PC-3 (cell line): ENCODE measurements at places on chromosomes 3 and 15.

GRCh38 chr3:176840641-176841286, 356.5 kb downstream of the TBL1XR1 start:
- no peak for DNase-seq

- DNase-seq = no peak
Observed at GRCh38 chr3:120155108-120155507, 60.9 kb upstream of the GSK3B start.

GRCh38 chr3:46208167-46208704, at the start of gene CCR1:
CCR1 (minus strand) TSS chr3:46208313; CDS start chr3:46204313, 4,000 bp downstream.
- DNase-seq = peak; percentile 78

- DNase-seq = peak; percentile 75
Observed at GRCh38 chr3:27449530-27450150, 34.5 kb downstream of the SLC4A7 start.

GRCh38 chr3:197088370-197088769, 58.8 kb upstream of the MELTF start:
- DNase-seq = no peak

- no peak for DNase-seq
Observed at GRCh38 chr3:95418251-95418650, 1355.4 kb downstream of the NSUN3 start.

DNA sequence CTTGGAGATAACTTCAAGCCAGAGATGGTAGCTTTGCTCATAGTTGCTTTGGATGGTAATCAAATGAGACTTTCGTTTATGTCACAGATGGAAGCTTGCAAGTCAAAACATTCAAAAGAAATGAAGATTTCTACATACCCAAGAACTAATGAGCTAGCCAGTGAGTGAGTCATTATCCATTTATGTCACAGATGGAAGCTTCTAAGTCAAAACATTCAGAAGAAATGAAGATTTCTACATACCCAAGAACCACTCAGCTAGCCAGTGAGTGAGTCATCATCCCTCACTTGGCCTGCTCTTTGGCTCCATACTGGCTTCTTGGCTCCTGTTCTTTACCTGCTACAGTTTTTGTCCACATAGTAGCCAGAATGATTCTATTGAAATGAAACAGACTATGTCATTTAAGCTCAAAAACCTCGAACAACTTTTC, 559.8 kb upstream of the CBLB start:
- DNase-seq = peak; percentile 82

DNA sequence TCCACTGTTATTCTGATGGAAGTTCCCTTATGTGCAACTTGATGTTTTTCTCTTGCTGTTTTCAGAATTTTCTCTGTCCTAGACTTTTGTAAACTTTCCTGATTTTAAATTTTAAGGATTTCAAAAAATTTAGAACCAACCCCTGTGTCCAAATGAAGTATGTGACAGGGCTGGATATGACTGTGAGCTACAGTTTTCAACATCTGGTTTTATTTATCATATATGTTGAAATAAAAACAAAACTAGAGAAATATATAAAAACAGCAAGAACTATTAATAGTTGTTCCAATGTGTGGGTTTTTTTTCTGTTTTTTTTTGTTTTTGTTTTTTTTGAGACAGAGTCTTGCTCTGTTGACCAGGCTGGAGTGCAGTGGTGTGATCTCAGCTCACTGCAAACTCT, 47.4 kb upstream of the PSMD6 start:
- no peak for DNase-seq

- peak; percentile 38 for DNase-seq
Observed at GRCh38 chr3:79314544-79314943, 453.3 kb downstream of the ROBO1 start.

DNA sequence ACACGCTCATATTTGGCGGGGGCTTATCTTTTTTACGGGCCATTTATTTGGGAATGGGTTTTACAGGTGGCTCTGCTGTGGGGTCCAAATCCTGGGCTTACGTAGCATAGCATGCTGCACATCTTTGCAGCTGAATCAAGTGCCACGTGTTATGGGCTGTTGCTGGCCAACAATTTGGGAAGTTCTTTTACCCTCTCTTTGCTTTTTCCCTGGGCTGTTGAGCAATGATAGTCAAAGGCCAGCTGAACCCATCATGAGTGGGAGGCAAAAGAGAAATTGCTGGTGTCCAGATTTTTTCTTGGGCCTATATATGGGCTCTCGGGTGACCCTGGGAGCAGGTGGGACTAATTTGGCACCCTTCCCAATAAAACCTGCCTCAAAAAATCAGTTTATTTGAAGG, 209.3 kb upstream of the SATB1 start:
- no peak for DNase-seq

- DNase-seq = peak; percentile 17
Observed at GRCh38 chr3:110567029-110567428, 504.6 kb upstream of the NECTIN3 start.
